Fibroblast of skin of left biceps (primary cell): ENCODE measurements at places on chromosomes 4 and X.

- DNase-seq = no peak
Measured at GRCh38 chrX:133606990-133607389, 191.7 kb upstream of the GPC4 start.

DNA sequence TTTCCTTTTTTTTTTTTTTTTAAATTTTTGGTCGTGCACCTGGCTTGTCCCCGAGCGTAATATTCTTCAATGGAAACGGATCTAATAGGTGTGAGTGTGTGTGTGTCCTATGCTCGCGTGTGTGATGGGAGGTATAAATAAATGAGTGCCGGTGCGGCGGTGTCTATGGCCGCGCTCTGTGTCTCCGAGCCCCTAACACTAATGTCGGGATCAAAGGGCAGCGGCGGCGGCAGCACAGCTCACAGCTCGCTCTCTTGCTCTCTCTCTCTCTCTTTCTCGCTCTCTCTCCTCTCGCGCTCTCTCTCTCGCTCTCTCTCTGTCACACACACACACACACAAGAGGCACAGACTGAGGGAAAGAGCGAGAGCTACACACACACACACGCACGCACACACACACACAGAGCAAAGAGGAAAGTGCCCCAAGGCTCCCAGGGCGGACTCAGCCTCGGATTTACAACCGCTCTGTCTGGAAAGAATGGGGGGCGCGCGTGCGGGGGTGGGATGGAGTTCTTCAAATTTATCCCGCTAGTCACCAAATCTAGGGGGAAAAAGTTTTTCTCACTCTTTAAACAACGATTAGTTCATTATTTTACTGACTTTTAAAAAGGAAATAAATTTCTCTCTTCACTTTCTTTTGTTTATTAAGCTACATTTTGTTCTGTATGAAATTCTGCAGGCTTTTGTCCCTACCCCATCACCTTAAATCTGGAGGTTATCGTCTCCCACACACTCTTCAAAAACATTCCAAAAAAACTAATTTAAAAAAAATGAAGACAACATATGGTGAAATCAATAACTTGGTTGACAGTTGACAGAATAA, at the start of gene ZNF827:
ZNF827 (minus strand) TSS at position 206 of the 823 bp plus-strand sequence. CDS start 416 bp downstream, outside the sequence.
- DNase-seq = peak; percentile 56

DNA sequence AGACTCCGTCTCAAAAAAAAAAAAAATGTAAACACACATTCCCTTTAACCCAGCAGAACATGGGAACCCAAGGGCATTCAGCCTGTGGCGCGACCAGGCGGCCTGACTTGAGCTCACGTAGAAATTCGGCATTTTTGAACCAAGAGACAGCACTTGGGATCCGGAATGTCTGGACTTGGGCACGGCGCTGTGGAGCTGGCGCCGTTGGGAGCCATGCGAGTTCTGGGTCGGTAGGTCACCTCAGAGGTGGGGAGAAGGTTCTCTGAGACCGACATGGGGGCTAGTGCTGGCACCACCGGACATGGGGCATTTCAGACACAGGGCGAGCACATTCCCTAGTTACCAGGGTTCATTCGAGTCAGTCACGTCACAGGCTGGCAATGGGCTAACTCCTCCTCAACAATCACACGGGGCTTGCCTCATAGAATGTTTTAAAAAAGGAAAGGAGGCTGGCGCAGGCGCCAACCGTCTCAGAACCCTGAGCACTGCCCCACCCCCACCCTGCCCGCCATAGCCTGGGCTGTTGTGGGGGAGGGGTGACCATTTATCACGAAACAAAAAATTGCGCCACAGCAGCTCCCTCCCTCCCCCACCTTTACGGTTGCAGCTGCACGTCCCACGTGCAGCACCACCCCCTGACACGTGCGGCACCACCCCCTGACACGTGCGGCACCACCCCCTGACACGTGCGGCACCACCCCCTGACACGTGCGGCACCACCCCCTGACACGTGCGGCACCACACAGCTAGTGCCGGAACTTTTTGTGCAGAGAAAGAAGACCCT, at the start of gene TEX28:
TEX28 (minus strand) TSS at position 334 of the 784 bp plus-strand sequence. CDS start 3,007 bp downstream, outside the sequence.
- DNase-seq = no peak

DNA sequence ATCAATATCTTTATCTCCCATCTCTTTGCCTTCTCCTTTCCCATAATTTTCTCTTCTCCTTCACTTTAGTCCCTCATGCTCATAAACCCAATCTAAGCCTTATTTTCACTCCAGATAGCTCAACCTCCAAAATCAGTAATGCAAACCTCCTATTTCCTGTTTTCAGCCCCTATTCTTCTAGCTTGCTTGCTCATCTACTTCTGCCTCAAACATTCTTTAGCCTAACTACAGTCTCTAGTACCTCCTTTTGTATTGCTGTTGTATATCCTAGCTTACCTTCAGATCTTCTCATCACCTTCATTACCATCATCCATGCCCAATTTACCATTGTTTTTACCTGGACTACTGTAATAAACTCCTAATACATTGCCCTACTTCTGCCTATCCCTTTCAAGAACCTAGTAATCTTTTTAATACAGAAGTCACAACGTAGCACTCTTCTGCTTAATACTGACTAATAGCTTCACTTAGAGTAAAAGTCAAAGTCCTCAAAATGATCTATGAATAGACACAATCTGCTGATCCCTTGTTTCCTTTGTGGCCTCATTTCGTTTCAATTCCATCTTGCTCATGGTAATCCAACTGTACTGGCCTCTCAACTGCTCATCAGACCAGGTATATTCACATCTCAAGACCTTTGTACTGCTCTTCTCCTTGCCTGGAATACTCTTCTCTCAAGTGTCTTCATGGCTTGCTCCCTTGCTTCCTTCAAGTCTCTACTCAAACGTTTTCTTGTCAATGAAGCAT, 123.4 kb downstream of the FAM13A start:
- no peak for DNase-seq

- DNase-seq = peak; percentile 88
Measured at GRCh38 chr4:6673660-6674499, 19.8 kb upstream of the S100P start.

GRCh38 chr4:99815597-99816011, 1.0 kb upstream of the DAPP1 start:
- no peak for DNase-seq

GRCh38 chr4:164481306-164482091, 272.4 kb upstream of the SMIM31 start:
- DNase-seq = no peak

DNA sequence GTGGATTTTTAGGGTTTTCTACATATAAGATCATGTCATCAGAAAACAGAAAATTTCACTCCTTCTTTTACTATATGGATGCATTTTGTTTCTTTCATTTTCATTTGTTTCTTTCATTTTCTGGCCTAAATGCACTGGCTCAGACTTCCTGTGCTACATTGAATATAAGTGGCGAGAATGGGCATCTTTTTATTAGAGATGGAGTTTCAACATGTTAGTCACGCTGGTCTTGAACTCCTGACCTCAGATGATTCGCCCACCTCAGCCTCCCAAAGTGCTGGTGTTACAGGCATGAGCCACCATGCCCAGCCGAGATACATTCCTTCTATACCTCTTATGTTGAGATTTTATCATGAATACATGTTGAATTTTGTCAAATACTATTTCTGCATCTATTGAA, 61.8 kb downstream of the BRWD3 start:
- no peak for DNase-seq

DNA sequence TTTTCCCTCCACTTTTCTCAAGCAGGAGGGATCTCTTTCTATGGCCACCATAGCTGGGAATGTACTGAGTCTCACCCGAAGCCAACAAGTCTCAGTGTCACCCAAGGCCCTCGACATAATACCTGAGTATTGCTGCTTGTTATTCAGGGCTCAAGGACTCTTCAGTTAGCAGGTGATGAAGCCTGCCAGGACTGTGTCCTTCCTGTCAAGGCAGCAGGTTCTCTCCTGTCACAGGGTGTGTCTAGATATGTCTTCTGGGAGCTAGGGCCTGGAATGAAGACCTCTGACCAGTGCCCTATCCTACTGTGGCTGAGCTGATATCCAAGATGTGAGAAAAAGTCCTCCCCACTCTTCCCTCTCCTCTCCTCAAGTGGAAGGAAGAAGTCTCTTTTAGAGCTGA, 391.0 kb upstream of the DIPK2B start:
- no peak for DNase-seq

DNA sequence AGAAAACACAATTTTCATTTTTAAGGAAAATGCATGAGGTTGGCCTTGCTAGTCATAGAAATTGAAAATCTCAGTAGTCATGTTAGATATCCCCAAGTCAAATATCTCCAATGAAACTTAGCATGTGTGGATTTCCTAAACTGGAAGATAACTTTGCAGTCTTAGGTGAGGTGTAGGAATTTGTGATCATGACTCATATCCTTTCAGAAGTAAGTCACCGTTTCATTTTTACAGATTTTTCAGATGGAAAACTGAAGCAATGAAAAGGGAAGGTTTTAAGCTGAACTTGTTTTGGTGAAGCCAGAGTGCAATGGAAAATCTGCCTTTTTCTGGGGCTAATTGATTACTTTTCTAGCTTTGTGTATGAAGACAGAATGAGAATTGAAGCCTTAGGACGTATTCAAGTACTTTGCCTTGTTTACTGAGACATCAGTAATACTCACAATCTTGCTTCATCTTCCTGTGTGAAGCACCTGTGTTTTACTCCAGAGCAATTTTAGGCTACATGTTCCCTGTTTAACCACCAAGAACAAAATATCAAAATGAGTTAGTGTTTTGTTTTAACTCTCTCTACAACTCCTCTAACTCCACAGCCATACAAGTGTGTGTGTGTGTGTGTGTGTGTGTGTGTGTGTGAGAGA, 1662.8 kb upstream of the ADGRL3 start:
- DNase-seq = no peak

DNA sequence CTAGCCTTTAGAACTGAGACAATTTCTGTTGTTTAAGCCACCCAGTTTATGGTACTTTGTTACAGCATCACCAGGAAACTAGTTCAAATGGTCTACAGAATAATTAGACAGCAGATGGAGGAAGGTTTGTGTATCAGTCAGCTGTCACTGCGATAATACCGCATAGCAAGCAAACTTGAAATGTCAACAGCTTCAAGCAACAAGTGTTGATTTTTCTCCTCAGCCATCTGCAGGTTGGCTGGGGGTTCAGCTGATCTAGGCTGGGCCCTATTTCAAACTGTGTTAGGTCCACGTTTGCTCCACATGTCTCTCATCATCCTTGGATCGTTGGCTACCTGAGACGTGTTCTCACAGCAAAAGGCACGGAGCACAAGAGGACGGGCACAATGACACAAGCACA, 19.2 kb upstream of the PHEX start:
- DNase-seq = no peak

DNA sequence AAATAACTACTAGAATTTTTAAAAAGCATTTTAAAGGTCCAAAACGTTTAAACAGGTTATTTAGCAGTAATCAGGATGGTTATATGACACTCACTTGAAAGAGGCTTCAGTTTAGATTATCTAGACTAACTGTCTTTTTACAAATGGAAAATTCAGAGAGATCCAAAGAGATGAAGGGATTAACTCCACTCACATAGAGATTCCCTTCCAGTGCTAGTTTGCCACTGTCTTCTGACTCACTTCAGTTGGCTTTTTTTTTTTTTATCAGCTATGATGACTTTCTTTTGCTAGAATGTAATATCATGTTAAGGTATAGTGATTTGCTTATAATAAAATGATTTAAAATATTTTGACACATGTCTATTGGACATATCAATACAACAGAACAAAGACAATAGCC, 43.8 kb downstream of the GALNT7 start:
- DNase-seq = no peak

GRCh38 chr4:147042046-147042445, 96.4 kb upstream of the TTC29 start:
- DNase-seq = no peak

GRCh38 chrX:13258052-13258444, 61.8 kb downstream of the ATXN3L start:
- no peak for DNase-seq

DNA sequence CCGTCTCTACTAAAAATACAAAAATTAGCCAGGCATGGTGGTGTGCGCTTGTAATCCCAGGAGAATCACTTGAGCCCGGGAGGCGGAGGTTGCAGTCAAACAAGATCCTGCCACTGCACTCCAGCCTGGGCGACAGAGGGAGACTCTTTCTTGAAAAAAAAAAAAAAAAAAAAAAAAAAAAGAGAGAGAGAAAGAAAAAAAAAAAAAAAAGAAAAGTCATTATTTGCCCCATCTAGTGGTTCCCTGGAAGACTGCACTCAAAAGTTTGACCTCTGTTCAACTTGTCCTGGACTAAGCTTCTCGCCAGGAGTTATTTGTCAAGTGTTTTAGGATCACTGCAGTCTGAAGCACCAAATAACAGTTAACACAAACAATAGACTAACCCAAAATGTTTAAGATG, 45.3 kb upstream of the KCTD8 start:
- DNase-seq = no peak

- DNase-seq = no peak
Measured at GRCh38 chr4:108941904-108942430, 179.1 kb upstream of the ETNPPL start.

GRCh38 chrX:53048169-53049126, at the start of gene GPR173:
GPR173 (plus strand) TSS chrX:53048789; CDS start chrX:53076622, 27,833 bp downstream.
- peak; percentile 29 for DNase-seq

DNA sequence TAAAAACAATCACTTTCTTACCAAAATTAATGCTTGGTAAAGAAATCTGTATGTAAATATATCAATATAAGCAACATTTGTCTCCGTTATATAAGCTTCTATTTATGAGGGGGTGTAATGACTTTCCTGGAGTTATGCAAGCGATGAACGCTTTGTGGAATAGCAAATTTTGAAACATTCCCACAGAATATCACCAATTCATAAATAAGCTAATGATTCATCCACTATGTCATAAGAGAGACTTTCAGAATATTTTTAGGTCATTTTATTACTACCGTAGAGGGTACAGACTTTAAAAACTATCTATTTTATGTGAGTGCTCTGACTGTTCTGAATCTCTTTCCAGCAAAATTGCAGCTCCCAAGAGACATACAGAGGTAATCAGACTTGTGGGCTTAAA, 179.5 kb upstream of the FTHL17 start:
- DNase-seq = no peak

DNA sequence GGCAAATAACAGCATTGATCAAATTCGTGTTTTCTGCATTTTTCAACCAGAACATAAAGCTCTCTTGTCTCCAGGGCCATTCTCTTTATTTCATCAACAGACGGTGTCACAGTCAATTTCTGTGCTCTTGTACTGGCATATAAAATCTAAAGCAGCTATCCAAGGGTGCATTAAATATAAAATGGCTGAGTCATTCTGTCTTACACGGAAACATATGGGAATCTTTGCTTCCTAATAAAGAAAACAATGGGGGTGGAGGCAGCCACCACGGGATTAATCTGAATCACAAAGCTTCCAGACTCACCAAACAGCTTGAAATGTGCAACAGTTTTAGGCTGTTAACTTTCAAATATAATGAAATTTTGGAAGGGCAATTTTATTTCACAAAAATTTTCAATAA, 132.6 kb downstream of the IL15 start:
- DNase-seq = peak; percentile 72

DNA sequence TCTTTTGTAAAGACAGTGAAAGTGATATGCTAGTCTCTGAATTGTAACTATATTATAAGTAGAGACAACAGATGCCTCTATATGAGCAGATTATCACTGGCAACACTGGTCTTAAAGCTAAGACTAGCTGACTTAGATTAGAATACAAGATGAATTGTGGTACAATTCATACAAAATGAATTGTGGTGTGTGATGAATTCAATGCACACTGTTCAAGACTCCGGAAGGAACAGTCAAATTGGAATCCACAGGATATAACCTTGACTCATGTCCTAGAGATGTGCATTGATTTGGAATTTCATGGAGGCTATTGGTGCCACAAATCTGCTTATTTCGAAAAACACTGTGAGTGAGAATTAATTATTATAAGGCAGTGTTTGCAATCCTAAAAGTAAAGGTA, 701.8 kb downstream of the PCDH7 start:
- DNase-seq = no peak
